CD4-positive, alpha-beta T cell treated with Interleukin-17A for 4 hours (primary cell): ENCODE measurements at places on chromosomes 1 and 21.

- DNase-seq, result no peak
Measured at GRCh38 chr21:41775149-41775472, 8.3 kb upstream of the RIPK4 start.

- DNase-seq, result no peak
Measured at GRCh38 chr1:109818988-109819764, 55.5 kb upstream of the EPS8L3 start.

- DNase-seq, result no peak
Measured at GRCh38 chr1:42979896-42980800, 21.5 kb upstream of the SLC2A1 start.

DNA sequence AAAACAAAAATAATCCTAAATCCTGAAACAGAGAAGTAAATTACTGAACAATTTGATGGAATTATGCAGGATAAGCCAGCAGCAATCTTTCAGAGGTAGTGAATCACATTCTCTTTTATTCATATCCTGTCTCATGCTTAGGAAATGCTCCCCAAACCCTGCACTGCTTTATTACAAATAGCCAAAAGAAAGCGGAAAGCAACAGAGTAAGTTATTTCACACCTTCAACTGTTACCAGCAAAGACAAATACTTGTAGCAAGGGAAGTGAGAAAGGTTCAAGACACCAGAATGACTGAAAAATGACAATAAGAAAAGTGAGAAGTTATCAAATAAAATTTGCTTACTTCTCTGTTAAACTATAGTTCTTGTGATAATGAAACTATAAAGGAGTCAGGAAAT lies 6.2 kb downstream of the ZRANB2 start:
- DNase-seq, result no peak

DNA sequence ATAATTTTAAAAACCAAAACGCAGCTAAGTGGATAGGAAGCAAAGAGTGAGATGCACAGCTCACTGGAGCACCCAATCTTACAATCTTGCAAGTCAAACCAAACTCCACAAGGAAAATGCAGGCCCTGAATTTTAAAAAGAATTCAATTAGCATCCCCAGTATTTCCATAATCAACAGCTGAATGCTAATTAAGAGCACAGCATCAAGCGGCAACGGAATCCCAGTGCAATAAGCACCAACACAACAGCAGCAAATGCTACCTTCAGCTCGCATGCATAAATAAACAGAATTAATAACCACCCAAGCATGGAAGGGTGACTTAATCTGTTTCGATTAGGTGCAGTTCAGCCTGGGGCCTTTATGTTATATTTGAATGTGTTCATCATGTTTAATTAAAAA lies 142.9 kb downstream of the SLC45A1 start:
- DNase-seq, result no peak

GRCh38 chr1:1377540-1378205 lies 2.7 kb upstream of the AURKAIP1 start:
- no peak for DNase-seq

DNA sequence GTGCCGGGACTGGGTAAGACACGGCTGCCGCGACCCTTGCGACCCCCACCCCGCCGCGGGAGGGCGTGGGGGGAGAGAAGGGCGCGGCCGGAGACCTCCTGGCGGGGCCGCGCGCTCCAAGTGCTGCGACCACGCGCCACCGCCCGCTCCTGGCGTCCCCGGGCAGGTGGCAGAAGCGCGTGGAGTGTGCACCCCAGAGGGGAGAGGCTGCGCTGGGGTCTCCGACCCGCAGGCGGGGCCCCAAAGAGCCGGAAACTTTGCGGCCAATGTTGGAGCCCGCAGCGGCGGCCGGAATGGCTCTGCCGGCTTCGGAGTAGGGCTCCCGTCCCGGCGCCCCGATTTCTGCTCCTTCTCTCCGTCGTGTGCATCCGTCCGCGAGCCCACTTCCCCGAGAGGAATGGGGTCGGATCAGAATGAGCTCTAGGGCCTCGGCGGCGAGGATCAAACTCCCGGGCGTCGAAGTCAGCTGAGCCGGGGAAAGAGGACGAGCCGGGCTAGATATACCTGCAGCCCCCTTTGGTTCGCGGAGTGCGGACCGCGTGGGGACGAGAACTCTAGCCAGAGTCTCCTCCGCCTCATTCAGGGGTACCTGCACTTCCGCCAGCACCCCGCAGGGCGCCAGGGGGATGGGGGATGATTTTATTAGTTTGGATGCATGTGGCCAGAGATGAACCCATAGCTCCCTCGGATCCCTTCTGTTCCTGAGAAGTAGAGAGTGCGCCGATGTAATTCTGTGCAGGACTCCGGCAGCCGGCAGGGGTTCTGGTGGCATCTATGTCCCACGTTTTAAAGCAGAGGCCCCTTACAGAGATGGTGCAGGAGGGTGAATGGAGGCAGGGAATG lies 751 bp downstream of the STUM start:
- peak; percentile 27 for DNase-seq

DNA sequence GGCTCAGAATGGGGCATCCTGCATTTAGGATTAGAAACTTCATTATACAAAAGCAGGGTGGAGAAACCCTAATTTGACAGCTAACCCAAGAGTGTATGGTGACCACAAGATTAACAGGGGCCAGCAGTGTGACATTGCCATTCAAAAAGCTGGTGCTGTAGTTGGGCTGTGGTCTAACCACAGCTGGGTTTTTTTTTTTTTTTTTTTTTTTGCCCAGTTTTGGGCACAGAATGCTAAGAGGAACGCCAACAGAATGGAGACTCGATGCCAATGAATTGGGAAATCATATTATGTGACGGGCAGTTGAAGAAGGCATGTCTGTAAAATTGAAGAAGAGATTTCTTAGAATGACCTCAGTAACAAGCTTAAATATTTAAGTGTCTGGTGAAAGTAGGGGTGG lies 58.4 kb downstream of the NFIA start:
- DNase-seq, result no peak

DNA sequence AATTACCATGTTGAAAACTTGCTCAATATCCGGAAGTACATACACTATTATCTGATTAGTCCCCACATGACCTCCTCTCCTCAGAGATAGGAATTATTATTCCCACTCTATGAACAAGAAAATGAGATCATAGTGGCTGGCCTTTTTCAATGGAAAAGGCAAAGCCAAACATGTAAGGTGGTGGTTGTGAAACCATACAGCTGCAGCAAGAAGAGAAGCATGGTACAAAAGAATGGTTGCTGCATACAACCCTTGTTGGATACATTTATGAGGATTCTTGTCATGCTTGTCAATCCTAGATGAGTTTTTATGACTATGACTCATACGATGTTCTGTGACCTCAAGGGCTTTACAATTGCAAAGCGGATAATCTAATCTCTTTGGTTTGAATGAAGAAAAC lies 514.7 kb downstream of the PLPP3 start:
- DNase-seq, result no peak

GRCh38 chr1:186424539-186424938 lies 36.4 kb downstream of the PDC start:
- DNase-seq, result no peak

DNA sequence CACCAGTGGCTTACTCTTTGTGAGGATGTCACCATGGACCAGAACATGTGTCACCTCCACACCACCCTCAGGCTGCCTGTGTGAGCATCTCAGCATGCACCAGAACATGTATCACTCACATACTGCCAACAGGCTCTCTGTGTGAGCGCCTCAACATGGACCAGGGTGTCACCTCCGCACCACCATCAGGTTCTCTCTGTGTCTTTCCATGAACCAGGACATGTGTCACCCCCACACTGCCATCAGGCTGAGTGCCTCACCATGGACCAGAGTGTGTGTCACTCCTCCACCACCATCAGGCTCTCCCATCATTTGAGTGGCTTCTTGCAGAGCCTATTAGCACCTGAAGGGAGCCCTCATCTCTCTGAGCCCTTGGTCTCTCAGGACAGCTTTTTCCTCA lies 125.2 kb downstream of the ZNF648 start:
- DNase-seq, result no peak

GRCh38 chr1:89737985-89738510 lies 82.8 kb upstream of the LRRC8D start:
- no peak for DNase-seq

DNA sequence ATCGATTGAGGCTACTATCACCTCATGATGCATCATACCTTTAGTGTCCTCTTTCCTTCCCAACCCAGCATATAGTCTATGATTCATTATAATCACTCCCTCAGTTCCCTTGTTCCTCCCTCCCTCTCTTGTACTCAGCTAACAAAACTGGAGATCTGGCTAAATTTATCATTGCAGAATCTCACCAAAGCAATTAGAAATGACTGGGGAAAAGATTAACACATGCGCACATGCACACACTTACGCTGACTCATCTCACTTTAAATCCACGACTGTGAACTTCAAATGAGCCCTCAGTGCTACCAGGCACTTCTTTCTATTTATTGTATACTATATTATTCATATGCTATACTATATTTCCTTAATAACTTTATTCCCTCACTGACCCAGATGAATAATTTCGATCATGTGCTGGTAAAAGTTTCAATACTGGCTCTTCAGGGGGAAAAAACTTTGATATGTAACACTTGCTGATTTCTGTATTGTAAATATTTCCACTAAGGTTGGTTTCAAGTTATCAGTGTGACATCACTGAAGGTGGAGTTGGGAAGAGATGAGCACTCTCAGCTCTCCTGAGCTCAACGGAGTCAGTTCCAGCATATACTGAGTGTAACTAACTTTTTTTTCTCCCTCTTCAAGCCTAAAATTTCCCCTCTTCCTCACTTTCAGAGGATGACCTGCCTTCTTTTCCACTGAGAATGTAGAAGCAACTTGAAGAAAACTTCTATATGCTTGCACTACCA lies 613.7 kb upstream of the B3GALT2 start:
- DNase-seq, result no peak

GRCh38 chr1:39854738-39855137 lies 28.6 kb downstream of the TRIT1 start:
- no peak for DNase-seq

- DNase-seq, result no peak
Measured at GRCh38 chr1:228488818-228489674, 1.9 kb downstream of the RNF187 start.

DNA sequence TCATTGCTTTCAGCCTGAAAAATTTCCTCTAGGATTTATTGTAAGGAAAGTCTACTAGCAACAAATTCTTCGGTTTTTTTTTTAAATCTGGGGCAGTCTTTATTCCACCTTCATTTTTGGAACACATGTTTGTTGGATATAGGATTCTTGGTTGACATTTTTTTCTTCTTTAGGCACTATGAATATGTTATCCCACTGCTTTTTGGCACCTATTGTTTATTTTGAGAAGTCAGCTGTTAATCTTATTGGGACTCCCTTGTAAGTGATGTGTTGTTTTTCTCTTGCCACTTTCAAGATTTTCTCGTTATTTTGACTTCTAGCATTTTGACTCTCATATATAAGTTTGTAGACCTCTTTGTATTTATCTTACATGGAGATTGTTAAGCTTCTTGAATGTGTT lies 99.3 kb downstream of the NPHS2 start:
- DNase-seq, result no peak

GRCh38 chr1:235284231-235284769 lies 43.7 kb downstream of the ARID4B start:
- DNase-seq, result no peak

- no peak for DNase-seq
Measured at GRCh38 chr1:28301368-28302174, 27.3 kb upstream of the MED18 start.

GRCh38 chr1:236848274-236848923 lies 53.3 kb downstream of the MTR start:
- DNase-seq, result no peak

- DNase-seq, result no peak
Measured at GRCh38 chr1:33302325-33302724, 18.6 kb downstream of the A3GALT2 start.

- no peak for DNase-seq
Measured at GRCh38 chr1:172254521-172255222, 165.8 kb upstream of the C1orf105 start.
